ENCODE measurements at places on chromosomes 2 and 18.

DNA sequence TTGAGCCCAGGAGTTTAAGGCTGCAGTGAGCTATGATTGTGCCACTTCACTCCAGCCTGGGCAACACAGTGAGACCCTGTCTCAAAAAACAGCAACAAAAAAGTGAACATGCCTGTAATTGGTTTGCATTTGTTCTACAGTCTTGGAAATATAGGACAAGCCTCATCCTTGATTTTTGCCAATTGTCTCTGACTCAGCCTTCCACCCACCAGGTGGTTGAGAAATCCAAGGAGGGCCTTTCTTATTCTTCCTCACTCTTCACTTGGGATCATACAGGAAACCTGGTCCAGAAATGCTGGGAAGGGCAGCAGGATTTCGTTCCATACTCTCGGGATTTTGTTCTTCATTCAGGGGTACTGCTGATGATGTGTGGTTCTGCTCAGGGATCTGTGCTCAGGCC is 94.6 kb downstream of the CDC42EP3 start:
- no peak for DNase-seq

GRCh38 chr2:163247156-163247846 is 408.7 kb upstream of the KCNH7 start:
- DNase-seq, result no peak

DNA sequence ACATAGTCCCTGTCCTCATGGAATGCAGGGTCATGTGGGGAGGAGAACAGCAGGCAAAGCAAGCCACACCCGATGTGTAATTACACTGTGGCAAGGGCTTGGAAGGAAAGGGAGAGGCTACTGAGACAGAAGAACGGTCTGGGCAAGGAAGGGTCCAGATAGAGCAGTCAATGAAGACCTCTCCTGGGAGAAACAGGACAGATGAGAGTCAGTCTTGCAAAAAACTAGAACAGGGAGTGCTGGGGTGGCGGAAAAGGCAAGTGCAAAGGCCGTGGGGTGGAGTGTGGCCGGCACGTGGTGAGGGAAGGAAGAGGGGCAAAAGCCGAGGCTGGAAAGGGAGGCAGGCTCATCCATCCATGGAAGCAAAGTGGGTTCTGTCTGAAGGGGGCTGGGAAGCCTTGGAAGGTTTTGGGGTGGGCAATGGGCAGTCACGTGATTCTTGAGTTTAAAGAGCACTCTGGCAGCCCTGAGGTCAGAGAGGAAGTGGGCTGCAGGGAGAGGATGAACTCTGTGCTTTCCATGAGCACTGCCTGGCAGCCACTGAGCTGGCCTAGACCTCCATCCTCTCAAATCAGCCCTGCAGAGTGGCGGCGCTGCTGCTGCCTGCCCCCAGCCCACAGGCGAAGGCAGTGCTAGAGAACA is 182.2 kb downstream of the INHBB start:
- DNase-seq, result no peak

- no peak for DNase-seq
Observed at GRCh38 chr18:48355276-48356115, 53.7 kb downstream of the ZBTB7C start.

DNA sequence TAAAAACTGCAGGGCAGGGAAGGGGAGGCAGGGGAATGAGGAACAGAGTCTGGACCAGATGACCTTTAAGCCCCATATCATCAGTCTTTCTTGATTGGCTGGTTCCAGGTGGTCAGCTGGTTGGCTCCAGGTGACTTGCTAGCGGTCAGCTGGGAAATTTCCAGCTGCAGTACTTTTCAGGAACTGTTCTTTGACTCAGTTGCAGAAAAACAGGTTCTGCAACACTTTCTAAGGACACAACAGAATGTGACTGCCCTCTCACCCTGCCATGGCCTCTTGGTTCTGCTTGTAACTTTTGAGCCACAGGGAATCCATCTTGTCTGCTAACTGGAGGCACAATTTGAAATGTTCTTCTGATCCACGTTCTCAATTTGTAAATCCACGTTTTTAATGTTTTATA is 278.3 kb upstream of the LRATD1 start:
- no peak for DNase-seq

DNA sequence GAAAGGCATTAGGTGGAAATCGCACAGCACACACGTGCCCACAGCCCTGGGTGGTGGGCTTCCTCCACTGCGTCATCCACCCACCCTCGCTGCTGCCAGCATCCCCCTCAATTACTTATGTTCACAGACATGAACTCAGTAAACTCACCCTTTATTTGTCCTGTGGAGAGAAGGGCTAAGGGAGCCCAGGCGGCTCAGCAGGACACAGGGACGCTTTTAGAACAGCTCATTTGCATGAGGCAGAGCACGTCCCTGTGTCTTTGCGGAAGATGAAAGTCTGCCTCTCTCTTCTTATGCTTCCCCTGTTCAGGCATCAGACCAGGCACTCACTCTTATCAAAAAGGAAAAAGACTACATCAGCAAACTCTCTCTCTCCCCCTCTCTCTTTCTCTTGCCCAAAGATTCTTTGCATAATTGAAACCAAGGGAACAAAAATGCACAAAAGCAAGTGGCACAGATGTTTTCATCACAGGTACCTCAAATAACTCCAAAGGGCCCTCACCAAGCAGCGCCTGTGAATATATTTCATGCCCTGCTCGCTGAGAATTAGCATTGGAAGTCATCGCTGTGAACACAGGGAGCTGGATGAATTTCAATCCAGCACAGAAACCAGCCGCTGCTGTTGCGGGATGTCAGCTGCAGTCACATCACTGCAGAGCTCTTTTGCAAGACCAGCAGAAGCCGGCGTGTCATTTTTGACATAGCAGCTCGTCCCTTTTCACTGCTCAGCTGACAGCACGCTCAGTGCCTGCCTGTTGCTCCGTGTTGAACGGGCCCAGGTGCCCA is 376.3 kb upstream of the MYT1L start:
- no peak for DNase-seq

DNA sequence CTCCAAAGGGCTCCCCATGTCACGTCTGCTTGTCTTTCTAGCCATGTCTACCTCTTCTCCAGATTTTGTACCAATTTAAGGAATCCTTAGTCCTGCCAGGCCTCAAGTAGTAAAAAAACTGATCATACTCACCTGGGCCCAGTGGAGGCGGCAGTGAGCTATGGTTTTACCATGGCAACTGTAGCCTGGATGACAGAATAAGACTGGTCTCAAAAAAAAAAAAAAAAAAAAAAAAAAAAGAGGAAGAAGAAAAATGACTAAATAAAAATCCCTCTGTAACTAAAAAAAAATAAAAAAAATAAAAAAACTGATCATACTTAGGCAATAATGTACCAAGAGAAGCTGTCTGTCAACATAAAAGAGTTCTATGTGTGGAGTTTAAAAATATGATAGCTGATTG is 221.6 kb downstream of the NR4A2 start:
- no peak for DNase-seq

- no peak for DNase-seq
Observed at GRCh38 chr2:144522176-144522896, 2.4 kb upstream of the ZEB2 start.

GRCh38 chr2:33859811-33860461 is 260.8 kb upstream of the FAM98A start:
- no peak for DNase-seq

- peak; percentile 70 for DNase-seq
Observed at GRCh38 chr2:206800506-206801417, 35.4 kb downstream of the FASTKD2 start.

- DNase-seq, result peak; percentile 21
Observed at GRCh38 chr18:11654736-11655605, 34.1 kb upstream of the GNAL start.

- DNase-seq, result no peak
Observed at GRCh38 chr2:48112911-48113680, 206.8 kb upstream of the FBXO11 start.

GRCh38 chr2:24104110-24104650 is 19.0 kb downstream of the PFN4 start:
- DNase-seq, result no peak

GRCh38 chr2:43278564-43279220 is 52.3 kb upstream of the ZFP36L2 start:
- no peak for DNase-seq

GRCh38 chr2:105842555-105842954 is 97.8 kb downstream of the NCK2 start:
- no peak for DNase-seq

DNA sequence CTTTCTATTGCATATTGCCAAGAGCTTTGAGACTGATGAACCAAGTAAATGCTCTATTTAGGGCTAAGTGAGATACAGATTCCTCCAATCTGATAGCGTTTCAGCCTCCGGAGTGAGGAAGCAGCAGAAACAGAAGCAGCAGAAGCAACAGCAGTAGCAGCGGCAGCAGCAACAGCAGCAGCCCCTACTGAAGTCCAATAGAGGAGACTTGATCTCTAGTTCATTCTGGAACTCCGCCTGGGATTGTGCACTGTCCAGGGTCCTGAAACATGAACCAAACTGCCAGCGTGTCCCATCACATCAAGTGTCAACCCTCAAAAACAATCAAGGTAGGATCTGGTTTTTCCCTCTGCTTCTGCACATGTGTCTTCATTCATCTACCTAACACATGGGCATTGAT is at the start of gene DPP10:
Gene DPP10 (plus strand): TSS at position 132 of the 400 bp plus-strand sequence.
- DNase-seq, result no peak

DNA sequence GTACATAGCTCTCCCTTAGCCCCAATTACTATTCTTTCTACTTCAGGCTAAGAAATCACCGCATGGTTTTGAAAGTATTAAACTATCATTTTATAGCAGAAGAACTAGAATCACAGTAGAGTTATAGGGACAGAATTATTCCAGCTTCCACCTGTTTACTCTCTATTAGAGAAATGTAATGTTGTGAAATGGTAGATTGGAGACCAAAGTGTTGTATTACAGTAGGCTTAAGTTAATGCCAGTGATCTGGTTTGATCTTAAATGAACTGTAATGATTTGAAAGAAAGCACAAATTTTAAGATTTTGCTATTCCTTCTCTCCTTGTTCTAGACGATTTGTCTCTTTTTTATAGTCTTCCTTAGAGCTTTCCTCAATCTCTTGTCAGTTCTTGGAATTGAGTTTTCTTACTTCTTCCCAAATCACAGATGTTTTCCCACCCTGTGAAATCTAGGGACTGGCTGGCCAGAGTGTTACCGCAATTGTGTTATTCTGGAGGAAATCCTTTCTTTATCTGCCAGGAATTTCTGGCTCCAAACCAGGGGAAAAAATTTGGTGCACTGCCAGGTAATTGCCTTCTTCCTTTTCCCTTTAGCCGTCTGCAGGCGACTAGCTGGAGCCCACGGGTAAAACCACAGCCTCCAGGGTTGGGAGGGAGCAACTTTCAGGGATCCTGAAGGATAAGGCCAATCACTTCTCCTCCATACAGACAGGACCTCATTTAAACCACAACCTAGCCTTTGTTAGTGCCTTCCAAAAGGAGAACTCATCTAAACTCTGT is 51.7 kb downstream of the NOP58 start:
- DNase-seq, result no peak

GRCh38 chr18:53380063-53380639 is 844.3 kb downstream of the MBD2 start:
- no peak for DNase-seq

DNA sequence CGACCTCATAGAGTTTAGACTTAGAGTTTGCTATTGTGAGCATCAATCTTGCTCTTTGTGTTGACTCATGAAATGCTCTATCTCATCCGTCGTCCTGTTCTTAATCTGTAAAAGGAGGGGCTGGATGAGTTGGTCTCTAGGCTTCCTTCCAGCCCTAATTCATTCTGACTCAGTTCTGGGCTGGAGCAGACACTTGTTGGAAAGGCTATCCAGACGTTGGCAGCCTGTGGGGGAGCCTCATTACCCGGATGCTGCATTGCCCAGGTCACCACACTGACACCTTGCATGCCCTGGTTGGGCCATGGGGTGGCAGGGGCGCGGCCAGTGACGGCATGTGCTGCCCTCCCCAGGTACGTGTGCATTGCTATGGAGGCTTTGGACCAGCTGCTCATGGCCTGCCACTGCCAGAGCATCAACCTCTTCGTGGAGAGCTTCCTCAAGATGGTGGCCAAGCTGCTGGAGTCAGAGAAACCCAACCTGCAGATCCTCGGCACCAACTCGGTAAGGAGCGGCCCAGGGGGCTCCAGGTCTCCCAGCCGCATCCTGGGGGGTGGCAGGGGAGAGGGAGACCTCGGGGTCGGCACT is 61.5 kb downstream of the EFR3B start:
- no peak for DNase-seq

- DNase-seq, result no peak
Observed at GRCh38 chr18:46407486-46408166, 249.4 kb downstream of the LOXHD1 start.

GRCh38 chr2:60296219-60296955 is 257.1 kb downstream of the BCL11A start:
- no peak for DNase-seq

DNA sequence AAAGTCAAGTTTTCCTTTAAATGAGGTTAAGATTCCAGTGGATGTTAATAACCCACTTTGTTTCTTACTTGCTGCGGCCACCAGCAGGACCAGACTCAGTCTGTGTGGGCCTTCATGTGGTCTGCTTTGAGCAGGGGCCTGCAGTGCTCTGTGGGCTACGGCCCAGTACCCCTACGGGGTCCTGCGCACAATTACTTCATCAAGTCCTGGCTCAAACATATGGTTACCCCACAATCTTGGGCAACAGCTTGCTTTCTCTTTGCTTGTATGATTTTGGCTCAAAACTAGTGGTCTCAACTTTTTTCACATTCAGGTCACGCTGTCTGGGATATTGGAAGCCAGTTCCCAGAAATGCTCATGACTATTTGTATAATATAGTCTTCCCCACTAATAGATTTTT is 64.2 kb downstream of the PTPN2 start:
- DNase-seq, result no peak

DNA sequence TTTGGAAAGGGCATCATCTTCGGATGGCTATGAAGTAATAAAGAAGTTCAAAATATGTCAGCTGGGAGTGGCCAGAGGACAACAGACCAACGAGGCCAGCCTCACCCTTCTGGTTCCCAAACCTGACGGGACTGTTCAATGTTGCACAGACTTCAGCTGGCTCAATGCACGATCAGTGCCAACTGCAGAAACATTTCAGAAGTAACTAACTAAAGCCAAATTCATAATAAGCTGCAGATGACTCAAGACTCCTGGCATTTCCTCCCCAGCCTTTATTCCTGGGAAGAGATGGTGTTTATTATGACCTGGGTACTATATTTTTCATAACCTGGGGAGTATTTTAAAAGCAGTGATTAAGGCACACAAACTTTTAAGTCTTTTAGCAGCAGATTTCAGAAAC is 3.8 kb upstream of the ATP6V1C2 start:
- no peak for DNase-seq

DNA sequence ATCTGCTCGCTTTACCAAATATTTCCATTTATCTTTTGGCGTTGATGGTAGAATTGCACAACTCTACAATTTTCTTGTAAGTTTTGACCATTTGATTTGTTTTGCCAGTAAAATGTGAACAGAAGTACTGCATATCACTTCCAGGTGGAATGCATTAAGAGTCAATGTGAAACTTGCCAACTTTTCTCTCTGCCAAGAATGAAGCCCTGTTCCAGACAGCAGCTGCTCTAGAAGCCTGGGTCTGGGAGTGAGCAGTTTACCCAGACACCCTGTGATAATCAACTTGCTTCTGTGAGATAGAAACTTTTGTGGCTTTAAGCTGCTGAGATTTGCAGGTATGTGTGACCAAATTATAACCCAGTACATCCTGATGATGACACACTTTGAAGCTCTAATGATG is 115.9 kb upstream of the SYT4 start:
- DNase-seq, result no peak
